AG08395 (cell line): ENCODE measurements at places on chromosomes 4 and X.

GRCh38 chrX:119325456-119325855 is 73.7 kb upstream of the SLC25A43 start:
- DNase-seq = peak; percentile 29

DNA sequence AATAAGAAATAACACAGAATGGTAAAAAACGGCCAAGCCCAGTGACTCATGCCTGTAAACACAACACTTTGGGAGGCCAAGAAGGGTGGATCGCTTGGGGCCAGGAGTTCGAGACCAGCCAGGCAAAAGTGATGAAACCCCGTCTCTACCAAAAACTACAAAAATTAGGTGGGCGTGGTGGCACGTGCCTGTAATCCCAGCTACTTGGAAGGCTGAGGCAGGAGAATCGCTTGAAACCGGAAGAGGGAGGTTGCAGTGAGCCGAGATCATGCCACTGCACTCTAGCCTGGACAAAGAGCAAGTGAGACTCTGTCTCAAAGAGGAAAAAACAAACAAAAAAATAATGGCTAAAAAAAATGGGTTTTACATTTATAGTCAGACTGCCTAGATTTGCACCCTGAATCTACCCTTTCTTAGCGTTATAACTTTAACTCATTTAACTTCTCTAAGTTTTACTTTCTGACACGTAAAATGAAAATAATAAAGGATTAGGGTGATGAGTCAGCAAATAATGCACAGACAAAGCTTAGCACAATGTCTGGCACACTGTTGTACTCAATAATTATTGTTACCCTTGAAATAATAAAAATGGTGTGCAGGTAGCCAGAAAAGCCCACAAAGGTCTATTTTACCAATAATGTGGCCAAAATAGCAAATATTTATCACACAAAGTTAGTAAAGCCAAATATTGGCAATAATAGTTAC is 55.0 kb downstream of the ATP11C start:
- DNase-seq = no peak

DNA sequence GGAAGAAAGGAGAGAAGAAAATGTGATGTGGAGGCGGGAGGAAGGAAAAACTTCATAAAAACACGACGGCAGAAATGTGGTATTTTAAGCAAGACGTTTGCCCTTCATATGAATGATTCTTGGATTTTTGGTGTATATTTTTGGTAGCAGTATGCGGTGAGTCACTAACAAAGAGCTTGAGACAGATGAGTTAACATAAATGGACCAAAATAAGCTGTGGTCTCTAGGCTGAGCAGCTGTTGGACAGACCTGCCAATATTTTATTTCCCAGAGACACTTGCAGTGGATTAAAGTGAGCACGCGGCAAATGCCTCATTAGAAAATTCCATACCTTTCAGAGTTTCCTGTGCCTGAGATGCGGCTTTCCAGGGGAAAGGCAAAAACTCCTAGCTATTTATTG is 43.1 kb upstream of the RPS6KA3 start:
- DNase-seq = peak; percentile 25

GRCh38 chr4:17911608-17912007 is 100.8 kb downstream of the NCAPG start:
- DNase-seq = no peak

DNA sequence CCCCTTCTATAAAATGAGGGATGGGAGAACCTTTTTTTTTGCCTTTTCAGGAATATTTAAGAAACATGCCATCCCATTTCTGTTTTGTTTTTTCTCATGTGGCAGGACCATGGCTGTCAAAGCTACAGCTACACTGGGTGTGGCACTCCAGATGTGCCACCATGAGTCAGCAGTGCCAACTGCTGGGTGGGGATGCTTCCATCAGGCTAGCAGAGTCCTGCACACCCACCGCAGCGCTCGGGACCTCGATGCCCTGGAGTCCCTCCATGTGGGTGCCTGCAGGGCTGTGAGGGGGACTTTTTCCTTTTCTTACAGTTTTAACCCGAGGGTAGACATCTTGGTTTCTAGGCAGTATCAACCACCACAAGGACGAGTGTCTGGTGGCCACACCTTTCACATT is 352.6 kb downstream of the NR3C2 start:
- no peak for DNase-seq

- DNase-seq = no peak
These were observed 391.5 kb downstream of the GASK1B start for GRCh38 chr4:157781361-157781760.

DNA sequence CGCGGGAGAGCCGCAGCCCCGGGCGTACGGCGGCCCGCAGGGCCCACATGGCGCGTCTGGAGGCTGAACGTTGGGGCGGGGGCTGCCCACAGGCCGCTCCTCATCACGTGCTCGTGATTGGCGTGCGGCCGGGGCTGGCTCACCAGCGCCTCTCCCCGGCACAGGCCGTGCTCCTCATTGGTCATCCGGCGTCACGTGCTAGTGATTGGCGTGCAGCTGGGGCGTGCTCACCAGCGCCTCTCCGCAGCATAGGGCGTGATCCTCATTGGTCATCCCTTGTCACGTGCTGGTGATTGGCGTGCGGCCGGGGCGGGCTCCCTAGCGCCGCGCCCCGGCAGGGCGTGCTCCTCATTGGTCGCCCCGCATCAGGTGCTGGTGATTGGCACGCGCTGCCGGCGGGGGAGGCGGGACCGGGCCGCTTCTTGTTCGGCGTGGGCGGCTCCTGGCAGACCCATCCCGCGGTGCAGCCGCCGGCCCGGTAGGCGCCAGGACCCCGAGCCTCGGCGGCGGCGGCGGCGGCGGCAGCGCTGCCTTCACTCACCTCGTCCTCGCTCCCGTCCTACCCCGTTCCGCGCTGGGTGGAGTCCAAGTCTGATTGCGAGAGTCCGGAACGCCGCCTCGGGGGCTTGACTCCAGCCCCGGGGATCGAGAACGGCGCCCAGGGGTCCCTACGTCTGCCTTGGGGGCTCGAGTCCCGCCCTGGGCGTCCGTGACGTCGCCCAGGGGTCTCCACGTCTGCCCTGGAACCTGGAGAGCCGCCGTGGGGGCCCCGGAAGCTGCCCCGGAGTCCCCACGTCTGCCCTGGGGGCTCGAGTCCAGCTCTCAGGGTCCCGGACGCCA is at the start of gene GTPBP6:
TSS of gene GTPBP6 (minus strand) at position 58 of the 840 bp plus-strand sequence. CDS start at position 49, 9 bp downstream.
- DNase-seq = peak; percentile 99

GRCh38 chr4:177450426-177451107 is 8.3 kb upstream of the AGA start:
- DNase-seq = no peak

GRCh38 chrX:12974305-12974795 is 560 bp upstream of the TMSB4X start:
- DNase-seq = peak; percentile 68

GRCh38 chrX:39613997-39614679 is 483.6 kb downstream of the BCOR start:
- no peak for DNase-seq

DNA sequence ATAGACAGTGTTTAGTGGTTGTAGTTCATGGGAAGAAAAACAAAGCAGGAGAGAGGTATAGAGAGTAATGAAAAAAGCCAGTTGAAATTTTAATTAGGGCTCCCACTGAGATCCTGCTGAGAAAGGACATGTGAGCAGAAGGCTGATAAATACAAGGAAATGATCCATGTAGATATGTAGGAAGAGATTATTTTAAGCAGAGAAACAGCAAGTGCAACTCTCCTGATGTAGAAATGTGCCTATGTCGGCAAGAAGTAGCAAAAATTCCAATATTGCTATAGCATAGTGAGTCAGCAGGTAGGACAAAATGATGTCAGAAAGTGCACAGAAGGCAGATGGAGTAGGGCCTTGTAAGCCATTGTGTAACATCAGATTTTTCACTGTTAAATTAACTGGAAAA is 1027.3 kb downstream of the PCDH18 start:
- no peak for DNase-seq

- DNase-seq = peak; percentile 50
These were observed 3.3 kb downstream of the IL13RA1 start for GRCh38 chrX:118730500-118731247.

- DNase-seq = no peak
These were observed 27.9 kb upstream of the SPP1 start for GRCh38 chr4:87947381-87948160.

GRCh38 chrX:124215786-124216185 is 116.7 kb upstream of the TEX13D start:
- DNase-seq = no peak

GRCh38 chr4:42277291-42277690 is 120.0 kb upstream of the SHISA3 start:
- DNase-seq = no peak

DNA sequence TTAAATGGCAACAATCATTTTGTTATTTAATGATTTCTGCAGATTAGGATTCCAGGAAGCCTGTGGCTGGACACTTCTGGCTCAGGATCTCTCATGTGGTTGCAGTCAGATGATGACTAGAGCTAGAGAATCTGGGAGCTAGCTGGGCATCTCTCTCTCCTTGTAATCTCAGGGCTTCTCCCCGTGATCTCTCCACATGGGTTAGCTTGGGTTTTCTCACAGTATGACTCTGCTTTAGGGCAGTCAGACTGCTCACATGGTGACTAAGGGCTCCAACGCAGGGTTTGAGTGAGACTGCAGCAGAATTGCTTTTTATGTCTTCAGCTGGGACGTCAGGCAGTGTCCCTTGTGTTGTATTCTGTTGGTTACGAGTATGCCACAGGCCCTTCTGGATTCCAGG is 361.4 kb downstream of the CBLL2 start:
- DNase-seq = no peak

DNA sequence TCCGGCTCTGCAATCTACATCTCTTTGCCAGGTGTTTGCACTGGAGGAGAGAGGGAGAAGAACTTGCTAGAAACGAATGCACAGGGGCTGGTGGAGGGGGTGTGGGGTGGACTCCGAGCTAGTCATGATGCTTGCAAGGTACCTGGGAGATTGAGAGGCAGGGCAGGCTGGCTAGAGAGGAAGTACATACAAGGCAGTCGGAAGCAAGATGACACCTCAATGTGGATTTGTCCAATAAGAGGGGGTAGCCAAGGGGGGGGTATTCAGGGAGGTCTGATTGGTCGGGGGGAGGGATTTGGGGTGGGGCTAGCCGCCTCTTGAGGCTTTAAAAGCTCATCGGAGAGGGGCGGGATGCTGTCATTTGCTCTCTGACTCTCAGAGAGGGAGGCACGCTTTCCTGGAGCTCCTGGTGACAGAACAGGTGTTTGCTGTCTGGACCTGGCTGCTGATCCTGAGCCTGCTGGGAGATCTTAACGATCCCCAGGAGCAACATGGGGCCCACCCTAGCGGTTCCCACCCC is at the start of gene GPR50:
TSS of gene GPR50 (plus strand) at position 354 of the 520 bp plus-strand sequence. CDS start at position 492, 138 bp downstream.
- DNase-seq = no peak

DNA sequence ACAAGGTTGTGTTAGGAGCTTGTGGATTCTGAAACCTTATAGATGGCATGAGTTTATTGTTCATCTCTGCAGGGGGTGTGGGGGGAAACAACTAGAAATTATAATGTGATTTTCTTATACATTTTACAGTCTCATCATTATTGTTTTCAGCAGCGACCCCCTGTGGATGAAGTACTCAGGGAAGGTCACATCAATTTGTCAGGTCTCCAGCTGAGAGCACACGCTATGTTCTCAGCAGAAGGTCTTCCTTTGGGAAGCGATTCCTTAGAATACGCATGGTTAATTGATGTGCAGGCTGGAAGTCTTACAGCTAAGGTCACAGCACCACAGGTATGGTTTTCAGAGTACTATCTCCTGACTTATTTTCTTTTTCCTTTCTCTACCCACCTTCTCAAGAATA is 72.2 kb downstream of the BLTP1 start:
- peak; percentile 12 for DNase-seq

- DNase-seq = no peak
These were observed 67.2 kb upstream of the TFDP3 start for GRCh38 chrX:133285341-133285740.

- no peak for DNase-seq
These were observed 370.4 kb upstream of the CPEB2 start for GRCh38 chr4:14631806-14632440.

- DNase-seq = no peak
These were observed 86.4 kb upstream of the CHRDL1 start for GRCh38 chrX:110881971-110882370.

- no peak for DNase-seq
These were observed 260.5 kb downstream of the MAPK10 start for GRCh38 chr4:86099348-86099747.

DNA sequence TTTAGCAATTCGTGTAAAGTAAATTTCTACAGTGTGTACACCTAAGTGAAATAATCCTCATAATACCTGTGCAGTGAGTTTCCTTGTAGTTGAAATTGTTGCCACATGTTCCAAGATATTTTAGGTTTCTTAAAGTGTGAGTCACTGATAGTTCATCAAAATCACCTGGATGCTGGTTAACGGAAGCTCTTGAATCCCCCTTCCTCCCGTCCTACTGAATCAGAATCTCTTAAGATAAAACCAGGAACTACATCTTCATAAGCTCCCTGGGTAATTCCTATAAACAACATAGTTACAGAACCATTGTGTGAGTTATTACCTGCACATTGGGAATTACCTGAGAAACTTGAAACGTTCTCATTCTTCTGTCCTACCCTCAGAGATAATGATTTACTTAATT is 197.4 kb upstream of the HS3ST1 start:
- DNase-seq = no peak

DNA sequence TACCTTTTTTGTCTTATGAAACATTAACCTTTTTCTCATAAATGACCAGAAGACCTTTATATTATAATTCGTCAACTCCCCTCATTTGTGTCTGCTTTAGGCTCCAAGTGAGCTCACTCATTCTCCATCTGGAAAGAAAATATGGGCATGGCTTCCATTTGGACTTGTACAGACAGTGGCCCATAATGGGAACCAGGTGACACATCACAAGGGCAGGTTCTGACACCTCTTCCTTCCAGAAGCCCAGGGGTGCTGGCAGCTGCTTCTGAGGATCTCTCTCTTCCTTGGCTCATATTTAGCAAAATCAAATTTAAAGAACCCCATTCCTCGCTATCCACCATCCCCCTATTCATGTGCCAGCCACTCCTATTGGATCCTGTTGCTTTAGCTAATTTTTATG is 69.6 kb downstream of the CD38 start:
- DNase-seq = no peak

DNA sequence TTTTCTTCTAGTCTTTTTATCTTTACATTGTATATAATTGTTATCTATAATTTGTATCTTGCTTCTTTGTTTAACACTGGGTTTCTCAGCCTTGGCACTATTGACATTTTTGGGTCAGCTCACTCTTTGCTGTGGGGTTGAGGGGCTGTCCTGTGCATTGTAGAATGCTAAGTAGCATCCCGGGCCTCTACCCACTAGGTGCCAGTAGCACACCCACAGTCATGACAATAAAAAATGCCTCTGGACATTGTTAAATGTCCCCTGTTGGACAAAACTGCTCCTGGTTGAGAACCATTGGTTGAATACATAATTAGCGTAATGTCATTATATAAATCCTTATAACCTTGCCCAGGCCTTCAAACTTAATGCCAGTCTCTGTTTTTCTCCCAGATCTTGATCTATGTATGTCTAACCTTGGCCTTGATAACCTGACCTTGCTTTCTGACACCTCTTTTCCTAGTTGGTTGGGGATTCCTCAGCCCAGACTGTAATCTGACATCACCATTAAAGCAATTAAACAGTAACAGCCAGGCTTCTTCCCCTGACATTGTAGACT is 46.1 kb downstream of the DCX start:
- no peak for DNase-seq

GRCh38 chr4:148287111-148287510 is 155.1 kb downstream of the NR3C2 start:
- DNase-seq = no peak

GRCh38 chr4:8886612-8887406 is 15.2 kb upstream of the HMX1 start:
- no peak for DNase-seq
